ENCODE measurements at places on chromosomes 6 and 20.

GRCh38 chr6:113027780-113028179 is 680.6 kb downstream of the RFPL4B start:
- DNase-seq, result no peak

DNA sequence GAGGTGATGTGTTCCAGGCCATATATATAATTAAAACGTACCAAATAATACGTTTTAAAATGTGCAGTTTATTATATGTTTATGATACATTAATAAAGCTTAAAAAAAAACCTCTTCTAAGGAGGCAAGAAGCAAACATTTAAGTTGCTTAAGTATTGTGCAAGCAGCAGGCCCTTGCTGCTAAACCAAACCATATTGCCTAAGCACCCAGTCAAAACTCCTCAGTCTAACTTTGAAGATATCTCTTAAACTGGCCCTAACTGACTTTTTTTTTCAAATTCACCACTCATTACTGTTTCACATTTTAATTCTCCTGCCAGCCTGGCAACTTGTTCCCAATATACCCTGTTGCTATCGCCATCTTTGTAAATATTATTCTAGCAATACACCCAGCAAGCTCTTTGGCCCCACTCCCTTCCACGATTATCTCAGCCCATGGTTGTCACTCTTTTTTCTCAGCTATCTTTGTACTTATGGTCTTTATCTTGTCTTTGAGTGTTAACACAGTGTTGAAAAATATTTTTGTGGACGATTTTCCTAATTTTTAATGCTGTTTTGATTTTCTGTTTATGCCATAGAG is 60.9 kb downstream of the C6orf58 start:
- no peak for DNase-seq

DNA sequence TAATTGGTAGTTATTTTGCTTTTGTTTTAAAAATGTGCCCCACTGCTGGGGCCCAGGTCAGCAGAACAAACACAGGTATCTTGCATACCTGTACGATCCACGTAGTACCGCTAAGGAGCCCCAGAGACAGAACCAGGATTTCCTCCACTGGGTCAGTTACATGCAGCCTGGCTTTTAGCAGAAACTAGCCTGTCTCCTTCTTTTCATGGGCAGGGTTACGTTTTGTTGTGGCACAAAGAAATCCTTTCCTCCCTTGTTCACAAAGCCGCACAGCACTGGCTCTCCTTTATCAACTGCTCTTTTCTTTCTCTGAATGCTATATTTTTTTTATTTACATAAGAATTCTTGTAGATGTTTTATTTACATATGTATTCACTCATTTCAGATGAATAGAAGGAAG is 190.3 kb upstream of the POU3F2 start:
- no peak for DNase-seq

DNA sequence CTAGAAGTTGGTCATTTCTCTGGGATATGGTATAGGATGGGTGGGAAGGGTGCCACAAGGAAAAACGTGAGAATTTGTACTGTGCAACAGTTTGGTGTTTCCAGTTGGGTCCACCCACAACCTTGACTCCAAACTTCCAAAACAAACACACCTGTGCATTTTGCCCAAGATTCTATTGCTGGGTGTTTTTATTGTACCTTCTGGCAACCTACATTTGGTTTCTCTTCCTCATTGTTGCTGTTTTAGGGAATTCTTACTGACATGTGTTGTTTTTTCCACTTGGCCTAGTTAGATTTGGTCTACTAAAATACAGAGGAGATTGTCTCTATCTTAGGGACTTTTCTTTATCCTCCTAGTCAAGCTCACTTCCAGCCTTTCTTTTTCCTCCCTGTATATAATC is 16.7 kb downstream of the TULP4 start:
- no peak for DNase-seq

GRCh38 chr20:19672498-19672897 is 85.6 kb upstream of the RIN2 start:
- DNase-seq, result no peak

Data from CD4-positive, alpha-beta T cell treated with Interleukin-2 at 100 ng/mL for 4 hours (primary cell).